Stimulated activated CD4-positive, alpha-beta T cell treated with anti-CD3 and anti-CD28 coated beads, Interleukin-1b, Interleukin-23, amount 100 ng/mL, for 1 hour (primary cell): ENCODE measurements at places on chromosomes 4 and X.

DNA sequence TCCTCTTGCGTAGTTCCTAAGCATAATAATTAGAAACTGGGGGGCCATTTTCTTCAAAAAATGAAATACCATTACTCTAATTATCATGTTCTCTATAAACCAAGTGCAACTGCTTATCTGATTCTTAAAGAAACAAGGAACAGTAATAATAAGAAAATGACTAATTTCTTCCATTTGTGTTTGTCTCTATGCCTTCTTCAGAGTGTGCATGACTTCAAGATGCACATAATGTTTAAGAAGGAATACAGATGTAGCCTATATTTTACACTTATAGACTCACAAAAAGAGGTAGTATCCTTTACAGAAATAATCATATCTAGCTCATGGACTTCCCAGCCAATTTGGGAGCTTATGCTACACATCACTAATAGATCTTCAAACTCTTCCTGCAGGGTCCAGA lies 131.7 kb downstream of the CHRNA9 start:
- DNase-seq, result no peak

DNA sequence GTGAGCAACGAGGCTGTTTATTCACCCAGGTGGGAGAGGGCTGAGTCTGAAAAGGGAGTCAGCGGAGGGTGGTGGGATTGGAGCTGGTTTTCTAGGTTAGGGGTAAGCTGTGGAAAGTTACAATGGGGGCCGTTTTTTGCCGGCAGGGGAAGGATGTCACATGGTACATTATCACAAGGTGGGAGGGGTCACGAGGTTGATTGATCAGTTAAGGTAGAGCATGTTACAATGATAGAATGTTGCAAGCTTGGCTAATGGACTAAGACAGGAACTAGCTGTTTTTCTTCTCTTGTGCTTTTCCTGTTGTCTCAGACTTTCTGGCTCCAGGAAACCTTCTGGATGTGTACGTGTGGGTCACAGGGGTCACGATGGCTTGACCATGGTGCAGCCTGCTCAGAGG lies 536.3 kb upstream of the HTR2C start:
- DNase-seq, result no peak

DNA sequence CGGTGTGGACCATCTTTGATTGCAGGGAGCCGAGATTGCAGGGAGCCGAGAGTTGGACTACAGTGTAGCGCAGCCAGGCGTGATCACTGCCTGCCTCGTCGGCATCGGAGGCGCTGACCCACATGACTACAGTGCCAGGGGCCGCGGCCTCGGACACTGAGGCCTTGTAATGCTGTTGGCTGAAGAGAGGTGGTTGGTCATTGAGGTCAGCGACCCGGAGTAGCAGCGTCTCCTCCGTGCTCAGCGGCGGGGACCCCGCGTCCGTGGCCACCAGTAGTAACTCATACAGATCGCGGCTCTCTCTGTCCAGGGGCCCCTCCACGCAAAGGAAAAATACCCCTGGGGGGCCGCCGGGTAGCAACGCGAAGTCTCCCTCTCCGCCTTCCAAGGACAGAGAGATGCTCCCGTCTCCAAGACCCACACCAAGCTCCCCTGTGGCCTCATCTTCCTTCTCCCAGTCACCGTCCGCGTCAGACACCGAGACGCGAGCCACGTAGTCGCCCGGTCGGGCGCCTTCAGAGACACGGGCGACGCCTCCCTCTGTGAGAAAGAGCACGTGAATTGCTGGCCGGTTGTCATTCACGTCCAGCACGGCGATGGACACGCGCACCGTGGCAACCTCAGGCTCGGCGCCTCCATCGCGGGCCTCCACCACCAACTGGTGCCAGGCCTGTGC lies 1.9 kb downstream of the DCHS2 start:
- no peak for DNase-seq

DNA sequence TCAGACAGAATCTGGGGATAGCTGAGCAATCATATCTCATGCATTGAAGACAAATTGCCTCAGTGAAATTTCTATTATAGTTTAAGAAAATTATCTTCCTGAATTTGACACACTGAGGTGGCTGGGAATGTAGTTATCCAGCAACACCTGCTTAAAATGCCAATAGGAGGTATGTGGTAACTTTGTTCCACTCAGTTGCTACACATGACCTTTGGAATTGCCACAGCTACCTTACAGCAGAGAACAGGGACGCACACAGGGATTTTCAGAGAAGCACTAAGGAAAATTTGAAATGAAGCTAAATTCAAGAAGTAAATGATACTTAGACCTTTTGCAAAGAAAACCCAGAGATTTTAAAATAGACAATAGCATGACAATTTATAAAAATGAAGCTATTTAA lies 264.6 kb downstream of the IL1RAPL1 start:
- no peak for DNase-seq
